ENCODE measurements at places on chromosomes 13 and 19. TPM values are rescaled to one million over a fixed set of nuclear protein-coding genes. Genes with fewer than 3 reads are reported as not detected.

DNA sequence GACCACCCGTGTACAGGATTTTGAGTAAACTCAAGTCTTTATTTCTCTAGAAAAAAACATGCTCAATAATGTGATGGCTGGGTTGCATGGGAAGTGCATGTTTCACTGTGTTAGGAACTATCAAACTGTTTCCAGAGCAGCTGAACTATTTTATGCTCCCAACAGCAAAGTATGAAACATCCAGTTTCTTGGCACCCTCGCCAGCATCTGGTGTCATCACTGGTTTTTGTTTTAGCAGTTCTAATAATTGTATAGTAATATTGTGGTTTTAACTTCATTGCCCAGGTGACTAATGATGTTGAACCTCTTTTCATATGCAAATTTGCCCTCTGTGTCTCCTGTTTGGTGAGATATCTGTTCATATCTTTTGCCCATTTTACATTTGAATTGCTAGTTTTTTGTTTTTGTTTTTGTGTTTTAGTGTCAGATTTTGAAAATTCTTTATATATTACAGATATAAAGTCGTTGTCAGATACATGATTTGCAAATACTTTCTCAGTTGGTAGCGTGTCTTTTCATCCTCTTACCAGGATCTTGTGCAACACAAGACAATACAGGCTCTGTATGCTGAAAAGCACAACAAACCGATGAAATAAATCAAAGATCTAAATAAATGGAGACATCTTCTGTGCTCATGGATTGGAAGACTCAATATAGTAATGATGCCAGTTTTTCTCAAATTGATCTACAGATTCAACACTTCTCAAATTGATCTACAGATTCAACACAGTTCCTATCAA, 87.8 kb downstream of the IPO5 start:
- no peak for DNase-seq

Gene AZU1
- 1.7 TPM for polyA plus RNA-seq

DNA sequence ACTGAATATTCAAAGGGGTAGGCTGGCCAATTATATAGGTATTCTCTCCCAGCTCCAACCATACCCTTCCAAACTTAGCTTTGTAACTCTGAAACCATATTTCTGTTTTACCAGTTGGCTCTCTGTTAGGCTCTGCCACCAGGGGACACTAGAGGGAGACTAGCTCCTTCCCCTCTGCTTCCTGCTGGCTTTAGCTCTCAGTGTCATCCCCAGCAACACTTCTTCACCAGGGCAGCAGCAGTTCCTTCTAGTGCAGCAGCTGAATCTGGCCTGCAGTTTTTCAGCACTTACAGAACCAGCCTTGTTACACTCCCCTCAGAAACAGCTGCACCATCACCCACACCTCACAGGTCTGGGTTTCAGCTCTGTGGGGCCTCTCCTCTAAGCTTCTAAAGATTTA, 51.0 kb upstream of the DOCK9 start:
- no peak for DNase-seq

- no peak for DNase-seq
Observed at GRCh38 chr13:74190999-74191398, 56.8 kb upstream of the KLF12 start.

GRCh38 chr13:99657848-99658260, 156.6 kb downstream of the TM9SF2 start:
- DNase-seq = no peak

DNA sequence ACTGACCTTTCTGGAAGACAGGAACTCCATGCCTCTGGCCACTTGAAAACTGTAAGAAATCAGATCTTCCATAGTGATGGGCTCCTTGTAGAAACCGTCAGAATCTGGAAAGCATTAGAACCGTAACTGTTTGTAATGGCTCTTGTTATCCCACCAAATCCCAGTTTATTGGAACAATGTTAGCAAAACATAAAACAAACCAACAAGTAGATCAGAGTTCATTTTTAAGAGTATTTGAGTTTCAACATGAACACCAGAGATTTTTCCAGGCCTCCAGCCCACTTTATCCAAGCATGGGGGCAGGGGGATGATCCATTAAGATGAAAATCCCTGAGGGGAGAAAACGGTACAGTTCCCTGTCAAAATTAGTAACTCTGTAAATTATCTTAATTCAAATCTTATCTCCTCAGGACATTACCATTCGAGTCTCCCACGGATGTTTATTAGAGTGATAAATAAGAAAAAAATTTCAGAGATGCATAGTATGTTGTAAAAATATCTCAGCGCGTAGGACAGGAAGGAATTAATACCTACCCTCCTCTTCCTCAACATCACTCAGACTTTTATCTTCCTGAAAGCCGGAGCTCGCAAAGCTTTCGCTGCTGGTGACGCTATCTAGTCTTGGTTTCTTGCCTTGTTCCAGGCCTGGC, 172.5 kb downstream of the FLT1 start:
- no peak for DNase-seq

- DNase-seq = no peak
Observed at GRCh38 chr13:98915563-98915962, 62.3 kb downstream of the DOCK9 start.

GRCh38 chr13:24008679-24009078, 111.4 kb upstream of the C1QTNF9B start:
- DNase-seq = no peak

Gene POU2F2
- 1.3 TPM for polyA plus RNA-seq

Gene ACER1
- polyA plus RNA-seq = 0.13 TPM

GRCh38 chr19:13260883-13261653, 110.9 kb downstream of the IER2 start:
- no peak for DNase-seq
